ACHN (cell line): ENCODE measurements at places on chromosomes 16 and 17.

DNA sequence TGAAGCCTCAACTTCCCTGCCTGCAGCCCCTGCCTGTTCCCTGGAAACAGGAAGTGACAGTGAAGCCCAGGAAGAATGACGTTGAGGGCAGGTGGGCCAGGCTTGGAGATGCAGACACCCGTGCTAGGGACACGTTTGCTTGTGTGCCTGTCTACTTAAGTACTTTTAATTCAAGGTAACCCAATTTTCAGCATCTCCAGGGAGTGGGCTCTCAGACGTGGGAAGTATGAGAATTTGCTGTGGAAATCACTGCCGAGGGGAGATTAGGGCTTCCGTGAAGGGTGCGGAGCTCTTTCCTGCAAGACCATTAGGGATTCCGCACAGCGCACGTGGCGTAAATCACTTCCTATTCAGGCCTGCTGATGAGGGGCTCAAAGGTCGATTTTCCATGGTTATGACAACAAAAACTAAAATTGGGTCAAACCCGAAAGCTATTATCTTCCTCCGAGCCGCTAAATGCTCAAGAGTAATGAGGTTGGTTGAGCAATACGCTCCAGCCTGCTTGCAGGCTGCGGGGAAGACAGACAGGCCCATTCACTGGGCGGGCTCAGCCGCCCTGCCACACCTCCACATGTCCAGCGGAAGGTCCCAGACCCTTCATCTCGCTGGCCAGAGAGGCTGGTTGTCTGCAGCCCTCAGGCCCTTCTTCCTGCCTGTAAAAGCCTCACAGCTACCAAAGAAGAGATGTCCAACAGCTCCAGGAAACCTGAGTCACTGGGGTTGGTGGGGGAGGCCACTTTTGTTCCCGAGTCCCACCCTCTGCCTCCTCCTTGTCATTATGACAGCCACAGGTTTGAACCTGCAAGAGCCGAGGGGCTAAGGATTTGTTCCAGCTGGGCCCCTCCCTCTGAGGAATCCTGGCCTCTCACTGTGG lies 109.9 kb downstream of the RBFOX3 start:
- no peak for DNase-seq

DNA sequence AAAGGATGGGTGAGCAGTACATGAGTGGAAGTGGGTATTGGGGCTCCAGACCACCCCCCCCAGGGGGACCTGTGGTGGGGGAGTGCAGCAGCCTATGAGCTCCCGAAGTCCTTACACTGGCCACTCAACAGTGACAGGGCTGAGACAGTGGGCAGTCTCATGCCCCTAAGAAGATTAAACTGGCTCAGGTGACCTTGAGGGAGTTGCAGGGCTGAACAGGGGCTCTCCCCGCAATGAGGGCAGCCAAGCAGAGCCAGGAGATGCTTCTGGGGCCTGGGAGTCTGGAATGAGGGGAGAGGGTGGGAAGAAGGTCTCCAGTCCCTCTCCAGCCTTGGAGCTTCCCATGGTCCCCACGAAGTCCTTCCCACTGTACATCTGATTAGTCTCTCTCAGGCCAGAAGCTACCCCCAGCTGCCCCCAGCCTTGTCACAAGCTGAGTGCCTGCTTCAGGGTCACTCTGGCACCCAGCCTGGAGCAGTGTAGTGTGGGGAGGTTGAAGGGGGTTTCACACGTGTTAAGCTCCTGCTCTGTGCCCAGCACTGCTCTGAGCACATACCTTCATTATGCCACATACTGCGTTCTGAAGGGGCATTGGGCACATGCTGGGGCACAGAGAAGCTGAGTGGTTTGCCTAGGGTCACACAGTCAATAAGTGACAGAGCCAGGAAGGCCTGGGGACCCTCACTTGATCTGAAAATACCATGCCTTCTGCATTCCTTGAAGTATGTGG lies 1.0 kb upstream of the CDH16 start:
- peak; percentile 32 for DNase-seq

DNA sequence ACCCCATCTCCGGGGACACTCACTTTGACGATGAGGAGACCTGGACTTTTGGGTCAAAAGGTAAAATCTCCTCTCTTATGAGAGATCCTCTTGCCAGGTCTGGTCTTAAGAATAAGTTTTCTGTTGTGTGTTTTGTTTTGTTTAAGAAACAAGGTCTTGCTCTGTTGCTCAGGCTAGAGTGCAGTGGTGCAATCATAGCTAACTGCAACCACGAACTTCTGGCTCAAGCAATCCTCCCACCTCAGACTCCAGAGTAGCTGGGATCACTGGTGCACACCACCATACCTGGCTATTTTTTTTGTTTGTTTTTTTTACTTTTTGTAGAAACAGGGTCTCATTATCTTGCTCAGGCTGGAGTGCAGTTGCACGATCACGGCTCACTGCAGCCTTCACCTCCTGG lies 4.1 kb downstream of the MMP25 start:
- DNase-seq = no peak

GRCh38 chr17:79188048-79188447 lies 113.4 kb downstream of the ENGASE start:
- DNase-seq = peak; percentile 43

DNA sequence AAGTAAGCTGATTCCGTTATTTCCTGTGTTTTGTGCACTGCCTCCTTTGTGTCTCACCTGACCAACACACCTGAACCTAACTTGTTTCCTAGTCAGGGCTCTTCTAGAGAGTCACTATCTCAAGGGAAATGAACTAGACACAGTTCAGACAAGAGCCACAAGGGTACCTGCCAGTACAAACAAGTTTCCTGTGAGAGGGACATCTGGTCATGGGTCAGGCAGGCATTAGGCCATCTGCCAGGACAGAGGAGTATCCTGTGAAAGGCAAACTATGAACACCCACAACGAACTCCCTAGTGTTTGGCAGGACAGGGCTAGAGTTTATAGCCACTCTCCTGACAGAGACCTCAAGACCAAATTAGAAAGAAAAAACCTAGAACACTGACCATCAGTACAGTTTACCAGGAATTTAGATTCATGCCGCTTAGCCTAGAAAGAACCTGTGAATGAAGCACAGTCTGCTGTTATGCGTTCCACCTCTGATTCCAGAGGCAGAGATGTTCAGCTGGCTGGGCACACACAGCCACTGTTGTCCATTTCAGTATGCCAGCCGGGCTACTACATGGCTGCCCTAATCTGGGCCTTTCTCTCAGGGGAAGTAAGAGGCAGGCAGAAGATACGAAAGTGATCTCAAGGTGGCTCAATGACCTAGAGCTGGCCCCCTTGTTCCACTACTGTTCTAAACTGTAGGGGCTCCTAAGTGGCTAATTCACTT lies 20.7 kb upstream of the GLG1 start:
- no peak for DNase-seq

- peak; percentile 88 for DNase-seq
These were observed 28.3 kb downstream of the ZNF276 start for GRCh38 chr16:89749637-89750036.

GRCh38 chr17:55969562-55970324 lies 183.5 kb upstream of the ANKFN1 start:
- DNase-seq = no peak
